ENCODE measurements at places on chromosomes 4 and X.

- no peak for DNase-seq
These were observed 243.9 kb upstream of the SPANXN1 start for GRCh38 chrX:145003443-145003842.

- no peak for DNase-seq
These were observed 74.6 kb upstream of the MID1IP1 start for GRCh38 chrX:38726612-38727011.

GRCh38 chr4:74111990-74112389 lies 13.0 kb upstream of the CXCL2 start:
- DNase-seq, result no peak

DNA sequence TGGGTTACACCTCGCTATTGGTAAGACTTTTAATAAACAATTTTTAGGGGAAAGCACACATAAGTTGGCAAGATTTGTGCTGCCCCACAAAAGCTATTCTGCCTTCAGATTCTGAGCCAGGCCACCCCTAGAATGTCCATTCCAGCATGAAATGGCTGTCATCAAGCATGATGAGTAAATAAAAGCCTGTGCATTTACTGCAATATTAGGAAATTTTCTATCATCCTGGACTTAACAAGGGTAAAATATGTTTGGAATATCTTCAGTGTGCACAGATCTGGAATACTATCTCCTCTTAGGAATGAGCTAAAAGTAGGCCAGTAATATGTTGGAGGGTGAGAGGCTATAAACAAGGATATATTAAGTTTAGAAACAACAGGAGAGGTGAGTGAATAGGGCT lies 510.9 kb downstream of the ANKRD50 start:
- no peak for DNase-seq

GRCh38 chr4:74284053-74284452 lies 24.2 kb upstream of the EPGN start:
- no peak for DNase-seq

DNA sequence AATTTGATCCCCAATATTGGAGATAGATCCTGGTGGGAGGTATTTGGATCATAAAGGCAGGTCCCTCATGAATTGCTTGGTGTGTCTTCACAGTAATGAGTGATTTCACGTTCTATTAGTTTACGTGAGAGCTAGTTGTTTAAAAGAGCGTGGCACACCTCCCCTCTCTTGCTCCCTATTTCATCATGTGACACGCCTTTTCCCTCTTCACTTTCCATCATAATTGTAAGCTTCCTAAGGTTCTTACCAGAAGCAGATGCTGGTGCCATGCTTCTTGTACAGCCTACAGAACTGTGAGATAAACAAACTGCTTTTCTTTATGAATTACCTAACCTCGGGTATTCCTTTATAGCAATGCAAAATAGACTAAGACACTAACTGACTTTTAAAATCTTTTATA lies 34.0 kb upstream of the FMR1 start:
- DNase-seq, result no peak

GRCh38 chr4:41597494-41597893 lies 59.5 kb downstream of the LIMCH1 start:
- DNase-seq, result no peak

GRCh38 chrX:108270739-108271396 lies 167.4 kb downstream of the COL4A6 start:
- no peak for DNase-seq

DNA sequence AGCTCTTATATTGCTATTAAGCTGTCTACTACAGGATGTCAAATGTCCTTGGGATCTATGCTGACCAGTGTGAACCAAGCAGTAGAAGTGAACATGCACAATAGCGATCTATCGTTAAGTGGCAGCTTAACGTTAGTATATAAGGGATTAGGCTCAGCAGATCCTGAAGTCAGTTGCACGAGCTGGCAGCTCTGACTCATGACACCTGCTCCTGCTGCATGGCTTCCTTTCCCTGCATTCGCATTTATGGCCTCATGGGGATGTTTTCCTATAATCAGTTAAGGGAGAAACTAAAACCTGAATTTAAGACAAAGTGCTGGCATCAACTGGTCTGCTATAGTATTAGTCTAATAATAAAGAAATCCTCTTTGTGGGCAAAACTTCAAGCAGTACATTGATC lies 12.7 kb upstream of the MCUB start:
- DNase-seq, result no peak

DNA sequence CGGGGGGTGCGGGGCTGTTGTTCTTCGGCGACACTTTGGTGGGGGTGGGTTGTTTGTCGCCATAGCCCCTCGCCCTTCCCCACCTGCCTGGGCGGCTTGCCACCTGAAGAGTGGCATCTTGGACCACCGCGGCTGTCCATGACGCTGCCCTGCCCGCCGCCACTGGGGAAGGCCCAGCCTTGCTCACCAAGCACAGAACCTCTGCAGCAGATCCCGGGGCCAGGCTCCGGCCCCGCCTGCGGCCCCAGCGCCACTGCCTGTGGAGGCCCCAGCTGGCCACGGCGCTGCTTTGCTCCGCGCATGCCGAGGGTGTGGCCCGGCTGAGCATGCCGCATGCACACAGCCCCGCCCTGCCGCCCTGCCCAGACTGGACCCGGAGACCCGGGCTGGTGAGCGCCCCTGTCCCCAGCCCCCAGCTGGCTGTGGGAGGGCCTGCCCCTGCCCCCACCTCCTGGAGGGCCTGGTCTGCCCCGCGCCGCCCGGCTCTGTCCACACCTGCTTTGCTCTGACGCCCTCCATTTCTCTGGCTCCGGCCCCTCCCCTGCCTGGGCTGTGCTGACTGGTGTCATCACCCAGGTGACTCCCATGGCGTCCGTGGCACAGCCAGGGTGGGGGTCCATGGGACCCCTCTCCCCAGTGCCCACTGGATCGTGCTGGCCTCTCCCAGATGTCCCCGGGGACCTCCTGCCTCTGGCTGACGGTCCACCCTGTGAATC lies 5.3 kb downstream of the NAT8L start:
- DNase-seq, result no peak

DNA sequence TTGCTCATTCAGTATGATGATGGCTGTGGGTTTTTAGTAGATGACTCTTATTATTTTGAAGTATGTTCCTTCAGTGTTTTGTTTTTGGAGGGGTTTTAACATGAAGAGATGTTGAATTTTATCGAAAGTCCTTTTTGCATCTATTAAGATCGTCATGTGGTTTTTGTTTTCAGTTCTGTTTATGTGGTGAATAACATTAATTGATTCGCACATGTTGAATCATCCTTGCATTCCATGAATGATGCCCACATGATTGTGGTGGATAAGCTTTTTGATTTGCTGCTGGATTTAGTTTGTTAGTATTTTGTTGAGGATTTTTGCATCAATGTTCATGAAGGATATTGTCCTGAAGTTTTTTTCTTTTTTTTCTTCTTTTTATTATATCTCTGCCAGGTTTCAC lies 347.4 kb upstream of the EPHA5 start:
- DNase-seq, result no peak

GRCh38 chrX:151987108-151987507 lies 12.6 kb upstream of the GABRE start:
- no peak for DNase-seq

DNA sequence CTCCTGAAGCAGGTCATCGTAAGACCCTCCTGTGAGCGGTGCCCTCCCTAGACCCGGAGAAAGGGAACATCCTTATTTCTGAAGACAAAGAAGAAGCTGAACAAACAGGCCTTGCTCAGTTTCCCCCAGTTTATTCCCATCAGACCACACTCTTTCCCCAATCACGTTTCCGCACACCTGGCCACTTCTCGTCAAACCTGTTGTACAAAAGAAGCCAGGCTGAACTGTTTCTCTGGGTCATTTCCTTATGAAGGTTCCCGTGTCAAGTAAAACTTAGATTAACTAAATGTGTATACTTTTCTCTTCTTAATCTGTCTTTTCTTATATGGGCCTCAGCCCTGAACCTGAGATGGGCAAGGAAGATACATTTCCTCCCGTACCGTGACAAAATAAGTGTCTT lies 111.6 kb upstream of the ENPP6 start:
- no peak for DNase-seq

- DNase-seq, result no peak
These were observed 32.4 kb upstream of the HMX1 start for GRCh38 chr4:8904041-8904501.

DNA sequence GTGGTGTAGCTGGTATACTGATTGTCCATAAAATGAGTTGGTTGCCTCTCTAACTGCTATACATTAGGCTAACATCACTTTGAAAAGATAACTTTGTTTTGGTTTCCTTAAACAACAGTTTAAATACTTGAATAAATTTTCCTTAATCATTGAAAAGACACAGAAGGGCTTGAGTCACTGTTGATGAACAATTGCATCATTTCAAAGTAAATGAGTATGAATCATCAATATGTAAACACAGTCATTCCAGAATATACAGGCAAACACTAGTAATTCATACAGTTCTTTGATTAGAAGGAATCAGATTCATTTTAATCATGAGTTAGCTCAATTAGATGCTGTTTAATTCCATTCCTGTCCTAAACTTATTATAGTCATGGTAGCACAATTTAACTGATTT lies 160.6 kb downstream of the AFF2 start:
- DNase-seq, result no peak

DNA sequence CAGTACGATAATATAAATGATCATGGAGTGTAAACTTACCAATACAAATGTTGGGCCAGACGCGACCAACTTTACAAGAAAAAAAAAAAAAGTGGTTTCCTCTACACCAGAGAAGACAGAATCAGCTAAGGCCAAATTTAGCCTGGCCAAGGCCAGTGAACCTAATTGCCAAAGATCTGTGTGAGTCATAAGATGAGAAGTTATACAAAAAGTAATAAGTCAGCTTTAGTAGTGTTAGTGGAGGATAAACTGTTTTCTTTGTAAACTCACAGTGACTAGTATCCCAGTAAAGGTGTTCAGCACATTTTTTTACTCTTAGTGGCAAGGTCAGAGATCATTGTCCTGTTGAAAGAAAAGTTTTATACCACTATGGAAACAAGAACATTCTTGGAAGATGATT lies 531.4 kb upstream of the TECRL start:
- DNase-seq, result no peak

- DNase-seq, result no peak
These were observed 164.7 kb upstream of the SLIT2 start for GRCh38 chr4:20086799-20087521.

GRCh38 chr4:98540803-98541202 lies 117.6 kb downstream of the TSPAN5 start:
- DNase-seq, result no peak

DNA sequence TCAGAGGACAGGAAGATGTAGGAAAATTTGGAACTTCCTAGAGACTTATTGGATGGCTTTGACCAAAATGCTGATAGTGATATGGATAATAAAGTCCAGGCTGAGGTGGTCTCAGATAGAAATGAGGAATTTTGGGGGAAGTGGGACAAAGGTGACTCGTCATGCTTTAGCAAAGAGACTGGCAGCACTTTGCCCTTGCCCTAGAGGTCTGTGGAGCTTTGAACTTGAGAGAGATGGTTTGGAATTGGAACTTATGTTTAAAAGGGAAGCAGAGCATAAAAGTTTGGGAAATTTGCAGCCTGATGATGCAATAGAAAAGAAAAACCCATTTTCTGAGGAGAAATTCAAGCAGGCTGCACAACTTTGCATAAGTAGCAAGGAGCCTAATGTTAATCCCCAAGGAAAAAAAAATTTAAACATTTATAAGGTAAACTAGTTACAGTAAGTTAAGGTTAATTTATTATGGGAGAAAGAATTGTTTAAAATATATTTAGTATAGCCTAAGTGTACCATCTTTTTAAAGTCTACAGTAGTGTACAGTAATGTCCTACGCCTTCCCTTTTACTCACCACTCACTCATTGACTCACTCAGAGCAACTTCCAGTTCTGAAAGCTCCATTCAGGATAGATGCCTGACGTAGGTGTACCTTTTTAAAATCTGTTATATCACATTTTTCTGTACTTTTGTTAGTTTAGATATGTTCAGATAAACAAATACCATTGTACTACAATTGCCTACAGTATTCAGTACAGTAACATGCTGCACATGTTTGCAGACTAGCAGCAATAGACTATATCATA lies 101.2 kb downstream of the FAM13A start:
- DNase-seq, result no peak

DNA sequence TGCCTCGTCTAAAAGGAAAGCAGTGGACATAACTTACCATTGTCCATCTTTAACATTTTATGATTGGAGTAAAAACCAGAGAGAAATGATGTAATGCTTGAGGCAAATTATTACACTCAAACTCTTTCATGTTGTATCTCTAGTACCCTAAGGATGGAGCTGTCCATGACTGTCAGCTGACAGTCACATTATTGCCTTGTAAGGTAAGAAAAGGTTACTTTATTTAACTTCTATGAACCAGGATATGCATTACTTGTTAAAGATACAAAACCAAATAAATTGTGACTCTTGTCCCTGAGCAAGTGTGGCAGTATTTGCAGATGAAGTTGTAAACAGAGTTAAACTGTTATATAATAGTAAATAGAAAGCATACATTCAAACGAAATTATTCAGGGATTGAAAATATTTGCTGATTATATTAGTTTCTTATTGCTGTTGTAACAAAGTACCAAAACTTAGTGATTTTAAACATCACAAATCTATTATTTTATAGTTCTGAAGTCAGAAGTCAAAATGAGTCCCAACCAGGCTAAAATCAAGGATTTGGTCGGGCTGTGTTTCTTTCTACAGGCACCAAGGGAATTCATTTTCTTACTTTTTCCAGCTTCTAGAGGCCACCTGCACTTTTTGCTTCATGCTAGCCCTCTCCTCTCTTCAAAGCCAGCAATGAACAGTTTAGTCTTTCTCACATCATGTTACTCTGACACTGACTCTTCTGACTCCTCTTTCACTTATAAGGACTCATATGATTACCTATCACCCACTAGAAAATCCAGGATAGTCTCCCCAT lies 113.8 kb downstream of the CEP44 start:
- DNase-seq, result no peak

- no peak for DNase-seq
These were observed 115.2 kb downstream of the FAM53A start for GRCh38 chr4:1568855-1569460.

GRCh38 chr4:70721747-70722146 lies at the start of gene RUFY3:
TSS of gene RUFY3 (plus strand) at chr4:70721964. CDS start at chr4:70722574, 610 bp downstream.
- DNase-seq, result no peak

DNA sequence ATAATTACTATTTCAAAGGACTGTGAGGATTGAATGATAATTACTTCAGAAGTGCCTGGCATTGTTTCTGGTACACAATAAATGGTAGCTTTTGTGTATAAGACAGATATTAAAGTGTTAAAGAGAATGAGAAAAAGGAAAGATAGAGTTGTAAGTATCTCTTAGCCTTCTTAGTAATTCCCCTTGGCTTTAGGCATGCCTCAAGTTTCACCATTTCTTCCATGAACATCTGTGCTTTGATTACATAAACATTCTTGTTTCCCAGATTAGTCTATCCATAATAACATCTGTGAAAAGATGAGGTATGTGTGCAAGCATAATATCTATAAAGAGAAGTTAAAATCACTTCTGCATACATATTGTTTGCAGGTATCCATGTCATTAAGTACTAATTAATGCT lies 230.9 kb upstream of the TEX13A start:
- no peak for DNase-seq

GRCh38 chr4:173834151-173834550 lies 304.1 kb upstream of the HAND2 start:
- no peak for DNase-seq

- no peak for DNase-seq
These were observed 476.8 kb downstream of the GABRG1 start for GRCh38 chr4:45646885-45647590.
